Erythroblast (primary cell): ENCODE measurements at places on chromosomes 4 and X.

- DNase-seq: no peak
Observed at GRCh38 chr4:146534178-146534577, 12.4 kb upstream of the SLC10A7 start.

- no peak for DNase-seq
Observed at GRCh38 chr4:89295415-89295927, 12.1 kb downstream of the GPRIN3 start.

- DNase-seq: peak; percentile 23
Observed at GRCh38 chrX:3962511-3963311, 249.3 kb upstream of the PRKX start.

DNA sequence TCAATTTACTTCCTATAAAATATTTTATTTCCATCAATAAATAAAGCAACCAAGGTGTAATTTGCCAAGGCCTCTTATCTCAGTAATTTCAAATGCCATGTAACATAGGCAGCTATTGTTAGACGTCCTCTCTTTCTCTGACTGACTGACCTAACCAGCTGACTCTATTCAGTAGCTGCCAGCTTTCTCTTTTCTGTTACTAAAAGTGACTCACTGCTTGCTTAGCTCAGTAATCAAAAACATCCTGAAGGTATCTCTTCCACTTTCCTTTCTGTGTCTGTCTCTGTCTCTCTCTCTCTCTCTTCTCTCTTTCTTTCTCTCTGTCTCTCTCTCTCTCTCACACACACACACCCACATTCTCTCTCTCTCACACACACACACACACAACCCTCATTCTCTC is 134.2 kb downstream of the SPOCK3 start:
- DNase-seq: no peak

GRCh38 chr4:186243331-186243730 is 16.0 kb downstream of the KLKB1 start:
- no peak for DNase-seq

- no peak for DNase-seq
Observed at GRCh38 chrX:149949743-149950436, 11.6 kb upstream of the EOLA2 start.

GRCh38 chr4:141789716-141790115 is 153.3 kb downstream of the IL15 start:
- no peak for DNase-seq

DNA sequence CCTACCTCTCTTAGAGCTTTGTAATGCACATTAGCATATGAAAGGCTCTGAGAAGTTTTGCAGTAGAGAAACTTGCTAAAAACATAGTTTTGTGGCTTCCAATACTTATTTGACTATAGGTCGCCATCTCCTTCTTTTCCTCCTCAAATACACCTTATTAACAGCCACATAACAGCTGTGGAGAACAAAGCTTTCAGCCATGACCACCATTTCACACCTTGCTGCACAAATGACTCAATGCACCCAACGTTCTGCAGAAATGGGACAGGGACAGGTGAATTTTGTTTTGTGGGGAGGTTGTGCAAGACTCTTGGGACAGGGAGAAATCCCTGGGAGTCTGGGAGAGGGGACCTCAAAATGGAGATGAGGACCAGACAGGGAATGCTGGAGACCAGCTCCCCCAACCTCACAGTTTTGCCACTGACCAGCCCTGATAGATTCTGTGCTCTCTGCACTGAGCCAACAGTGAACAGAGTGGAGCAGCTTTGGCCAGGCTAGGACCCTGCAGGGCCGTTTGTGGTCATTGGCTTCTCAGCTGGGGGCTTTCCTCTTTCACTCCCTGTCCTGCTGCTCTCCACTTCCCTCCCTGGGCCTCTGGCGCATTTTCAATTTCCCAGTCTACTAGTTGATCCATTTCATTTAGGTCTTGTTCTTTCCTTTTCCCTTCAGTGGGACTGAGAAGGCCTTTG is 16.6 kb downstream of the FRMPD3 start:
- no peak for DNase-seq

GRCh38 chr4:119068529-119068962 is 67.1 kb upstream of the MYOZ2 start:
- no peak for DNase-seq

- DNase-seq: peak; percentile 76
Observed at GRCh38 chrX:47232803-47233332, at the start of gene USP11. Gene USP11 (plus strand): TSS chrX:47233009. CDS start chrX:47233044, 35 bp downstream.

- DNase-seq: no peak
Observed at GRCh38 chrX:132843363-132843762, 115.1 kb downstream of the HS6ST2 start.

- peak; percentile 84 for DNase-seq
Observed at GRCh38 chr4:103099691-103100392, at the start of gene BDH2. Gene BDH2 (minus strand): TSS chr4:103099834. CDS start chr4:103096254, 3,580 bp downstream.
